ENCODE measurements at places on chromosomes 3 and 15.

- DNase-seq, result no peak
Measured at GRCh38 chr3:24483873-24484272, 10.8 kb downstream of the THRB start.

DNA sequence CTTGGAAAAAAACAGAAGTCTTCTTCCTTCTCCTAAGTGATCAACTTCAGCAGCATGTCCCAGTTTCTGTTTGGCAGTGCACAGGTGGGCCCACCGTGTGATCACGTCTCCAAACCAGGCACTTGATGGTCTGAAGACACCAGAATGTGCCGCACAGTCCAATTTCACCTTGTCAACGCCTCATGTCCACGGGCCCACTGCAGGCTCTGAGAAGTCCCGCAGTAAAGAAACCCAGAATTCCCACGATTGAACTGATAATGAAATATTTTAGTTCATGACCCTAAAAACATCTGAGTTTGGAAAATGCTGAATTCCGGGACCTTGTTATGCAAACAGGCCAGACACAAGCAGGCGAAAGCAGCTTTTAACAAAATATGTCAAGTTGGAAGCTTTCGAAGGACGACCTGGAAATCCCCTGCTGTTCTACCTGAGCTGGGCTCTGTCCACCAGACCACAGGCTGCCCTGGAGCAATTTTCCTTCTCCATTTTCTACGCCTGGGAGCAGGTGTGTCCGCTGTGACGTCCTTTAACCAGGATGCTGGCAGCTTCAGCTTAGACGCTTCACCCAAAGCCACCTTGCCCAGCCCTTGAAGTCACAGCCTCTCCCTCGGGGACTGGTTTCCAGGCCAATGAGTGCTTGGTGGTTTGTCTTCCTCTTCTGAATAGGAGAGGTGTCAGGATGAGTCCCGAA, 167.8 kb upstream of the IQSEC1 start:
- no peak for DNase-seq

DNA sequence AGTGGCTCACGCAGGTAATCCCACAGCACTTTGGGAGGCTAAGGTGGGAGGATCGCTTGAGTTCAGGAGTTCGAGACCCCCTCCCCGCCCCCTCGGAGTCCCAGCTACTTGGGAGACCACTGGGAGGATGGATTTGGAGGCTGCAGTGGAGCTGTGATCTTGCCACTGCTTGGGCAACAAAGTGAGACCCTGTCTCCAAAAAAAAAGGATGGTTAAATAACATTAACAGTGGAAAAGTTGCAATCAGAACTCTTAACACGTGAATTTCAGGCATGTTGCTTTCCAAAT, 1.4 kb upstream of the TMEM87A start:
- no peak for DNase-seq

DNA sequence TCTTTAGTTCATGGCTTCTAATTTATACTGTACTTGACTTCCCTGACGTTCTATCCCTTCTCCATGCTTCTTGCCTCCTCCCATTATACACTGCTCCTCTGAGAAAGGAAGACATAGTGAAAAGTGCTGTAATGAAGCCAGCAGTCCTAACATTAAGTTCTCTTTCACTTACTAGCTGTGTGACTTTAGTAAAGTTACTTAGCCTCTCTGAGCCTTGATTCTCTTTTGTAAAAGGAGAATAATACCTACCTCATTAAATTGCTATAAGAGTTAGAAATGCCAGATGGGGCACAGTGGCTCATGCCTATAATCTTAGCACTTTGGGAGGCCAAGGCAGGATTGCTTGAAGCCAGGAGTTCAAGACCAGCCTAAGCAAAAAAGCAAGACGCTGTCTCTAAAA, 18.8 kb upstream of the IGF2BP2 start:
- no peak for DNase-seq

DNA sequence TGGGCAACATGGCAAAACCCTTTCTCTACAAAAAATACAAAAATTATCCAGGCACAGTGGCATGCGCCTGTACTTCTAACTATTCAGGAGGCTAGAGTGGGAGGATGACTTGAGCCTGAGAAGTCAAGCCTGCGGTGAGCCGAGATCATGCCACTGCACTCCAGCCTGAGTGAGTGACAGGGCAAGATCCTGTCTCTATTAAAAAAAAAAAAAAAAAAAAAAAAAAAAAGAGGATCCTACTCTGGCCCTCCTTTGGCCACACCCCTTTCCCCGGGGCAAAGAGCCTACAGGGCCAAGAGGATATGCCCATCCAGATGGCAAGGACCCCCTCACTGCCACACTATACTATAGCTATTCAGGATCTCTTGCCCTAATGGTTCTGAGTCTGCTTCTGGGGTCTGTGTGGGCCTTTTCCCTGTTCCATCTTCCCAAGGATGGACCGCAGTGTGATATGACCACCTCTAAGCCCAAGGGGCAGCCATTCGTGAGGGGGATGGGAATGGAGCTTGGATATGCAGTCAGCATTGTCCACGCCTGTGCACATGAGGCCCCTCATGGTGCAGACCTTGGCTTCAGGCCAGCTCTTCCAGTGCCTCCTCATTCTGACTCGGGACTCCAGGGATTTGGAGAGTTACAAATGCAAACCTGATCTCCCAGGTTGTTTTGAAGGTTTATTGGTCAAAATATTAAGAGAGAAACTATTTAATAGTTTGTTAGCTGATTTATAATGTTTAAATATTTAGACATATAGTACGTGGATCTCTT, 7.3 kb downstream of the TYRO3 start:
- DNase-seq, result peak; percentile 78

GRCh38 chr3:141812586-141812985, 49.4 kb downstream of the GRK7 start:
- DNase-seq, result no peak

DNA sequence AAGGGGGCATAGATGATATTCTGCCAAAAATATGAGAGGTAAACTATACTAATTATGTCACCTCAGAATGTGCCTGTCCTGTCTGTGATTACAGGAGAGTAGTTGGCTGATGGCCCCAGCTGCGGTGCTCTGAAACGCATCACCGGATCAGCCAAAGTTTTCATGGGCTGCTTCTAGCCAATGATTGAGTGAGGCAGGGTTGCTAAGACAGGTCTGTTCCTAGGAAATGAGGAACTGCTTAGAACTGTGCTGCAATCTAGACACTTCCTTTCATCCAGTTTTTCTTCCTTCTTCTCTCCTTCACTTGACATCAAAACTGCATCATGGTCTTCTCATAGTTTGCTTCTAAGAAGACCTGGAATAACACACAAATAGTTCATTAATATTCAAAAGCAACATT, 124.0 kb downstream of the KCNH8 start:
- no peak for DNase-seq

DNA sequence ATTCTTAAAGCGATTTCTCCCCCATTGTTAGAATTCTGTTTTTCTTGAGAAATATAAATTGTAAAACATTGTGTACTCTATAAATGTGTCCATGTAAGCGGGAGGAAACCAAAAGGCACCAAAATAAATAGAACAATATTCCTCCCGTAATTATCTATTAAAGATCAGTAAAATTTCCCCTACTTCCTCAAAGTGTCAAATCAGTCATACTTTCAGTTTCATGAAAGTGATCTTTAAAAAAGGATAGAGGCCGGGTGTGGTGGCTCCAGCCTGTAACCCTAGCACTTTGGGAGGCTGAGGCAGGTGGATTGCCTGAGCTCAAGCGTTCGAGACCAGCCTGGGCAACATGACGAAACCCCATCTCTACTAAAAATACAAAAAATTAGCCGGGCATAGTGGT, 278.9 kb downstream of the MECOM start:
- DNase-seq, result no peak

DNA sequence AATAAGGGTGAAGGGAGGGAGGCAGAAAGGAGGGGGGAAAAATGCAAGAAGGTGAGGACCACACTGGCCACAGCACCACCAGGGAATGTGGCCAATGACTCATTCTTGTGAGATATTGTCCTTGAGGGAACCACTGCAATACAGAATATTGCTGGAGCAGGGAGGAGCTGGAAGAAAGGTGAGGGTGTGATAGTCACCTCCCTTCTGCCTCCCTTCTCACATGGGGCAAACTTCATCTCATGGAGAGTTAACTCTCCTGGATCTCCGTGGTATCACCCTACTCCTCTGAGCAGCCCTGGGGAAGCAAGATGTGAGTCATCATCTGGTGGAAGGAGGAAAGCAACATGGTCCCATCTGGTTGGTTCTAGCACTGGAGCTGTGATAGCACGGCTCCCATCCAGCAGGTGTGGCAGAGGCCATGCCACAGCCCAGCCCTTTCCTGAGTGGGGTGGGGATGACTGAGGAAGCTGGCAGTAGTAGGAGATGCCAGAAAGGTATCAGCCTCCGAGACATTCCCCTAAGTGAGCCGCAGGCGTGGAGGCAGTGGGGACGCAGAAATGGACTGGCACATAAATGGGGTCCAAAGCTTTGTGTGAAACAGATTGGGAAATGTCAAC, 115.9 kb upstream of the LPP start:
- no peak for DNase-seq

GRCh38 chr3:72247126-72247525, 462.2 kb upstream of the PROK2 start:
- DNase-seq, result no peak

- DNase-seq, result no peak
Measured at GRCh38 chr15:80811781-80812315, 32.7 kb downstream of the CEMIP start.

- no peak for DNase-seq
Measured at GRCh38 chr3:23376516-23377248, 173.6 kb downstream of the UBE2E2 start.

DNA sequence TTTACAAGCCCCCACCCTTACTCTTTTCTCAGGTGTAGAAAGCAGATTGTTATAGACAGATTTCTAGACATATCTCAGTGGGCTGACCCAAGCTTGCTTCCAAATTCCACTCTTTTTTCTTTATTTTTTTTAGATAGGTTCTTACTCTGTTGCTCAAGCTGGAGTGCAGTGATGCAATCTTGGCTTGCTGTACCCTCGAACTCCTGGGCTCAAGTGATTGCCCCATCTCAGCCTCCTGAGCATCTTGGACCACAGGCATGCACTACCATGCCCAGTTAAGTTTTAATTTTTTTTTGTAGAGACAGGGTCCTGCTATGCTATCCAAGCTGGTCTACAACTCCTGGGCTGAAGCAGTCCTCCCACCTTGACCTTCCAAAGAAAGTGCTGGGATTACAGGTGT, 53.5 kb upstream of the ADAMTS9 start:
- no peak for DNase-seq

GRCh38 chr15:80576519-80577090, 118.5 kb upstream of the ABHD17C start:
- DNase-seq, result no peak

DNA sequence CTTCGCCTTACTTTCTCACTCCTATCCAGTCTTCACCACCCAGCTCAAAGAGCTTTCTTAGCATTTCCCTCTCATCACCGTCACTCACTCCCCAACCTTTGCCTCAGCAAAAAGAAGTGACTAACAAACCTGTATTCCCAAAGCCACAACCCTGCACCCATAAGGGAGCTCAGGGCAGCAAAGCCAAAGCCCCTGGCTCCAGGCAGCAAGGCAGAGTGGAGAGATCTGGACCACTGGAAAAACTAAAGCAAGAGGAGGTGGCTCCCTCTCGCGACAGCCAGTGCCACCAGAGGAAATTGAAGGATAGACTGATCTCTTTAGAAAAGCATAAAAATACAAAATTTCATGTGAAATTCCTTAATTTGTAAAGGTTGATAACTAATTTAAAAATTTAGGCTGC, 25.1 kb upstream of the CDCP1 start:
- no peak for DNase-seq

GRCh38 chr3:187012609-187013051, 82.3 kb downstream of the ST6GAL1 start:
- DNase-seq, result no peak

DNA sequence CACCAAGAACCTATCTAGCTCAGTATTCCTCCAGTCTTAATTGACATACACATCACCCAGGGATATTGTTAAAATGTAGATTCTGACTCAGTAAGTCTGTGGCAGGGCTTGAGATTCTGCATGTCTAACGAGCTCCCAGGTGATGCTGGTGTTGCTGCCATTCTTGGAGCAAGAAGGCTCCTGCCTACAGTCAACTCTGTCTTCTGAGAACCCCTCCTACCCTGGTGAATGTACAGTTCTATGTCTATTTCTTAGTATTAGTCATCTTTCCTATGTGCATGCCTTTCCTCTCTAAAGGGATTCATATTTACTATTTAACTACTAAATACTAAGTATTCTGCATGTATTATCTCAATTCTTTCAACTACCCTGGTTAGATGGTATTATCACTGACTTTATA, 268.7 kb downstream of the EDEM1 start:
- DNase-seq, result no peak

DNA sequence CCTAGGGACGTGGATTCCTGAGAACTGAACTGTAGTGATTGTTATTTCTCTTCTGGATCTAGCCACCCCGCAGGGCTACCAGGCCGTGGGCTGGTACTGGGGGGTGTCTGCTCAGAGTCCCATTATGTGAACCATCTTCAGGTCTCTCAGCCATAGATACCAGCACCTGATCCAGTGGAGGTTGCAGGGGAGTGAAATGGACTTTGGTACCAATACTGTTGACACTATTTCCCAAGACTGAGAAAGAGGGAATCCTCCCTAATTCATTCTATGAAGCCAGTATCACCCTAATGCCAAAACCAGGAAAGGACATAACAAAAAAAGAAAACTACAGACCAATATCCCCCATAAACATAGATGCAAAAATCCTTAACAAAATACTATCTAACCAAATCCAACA, 237.0 kb upstream of the AGTR1 start:
- no peak for DNase-seq

- no peak for DNase-seq
Measured at GRCh38 chr3:10547413-10547812, 42.0 kb upstream of the ATP2B2 start.

GRCh38 chr3:169914321-169914720, 2.9 kb downstream of the SAMD7 start:
- DNase-seq, result peak; percentile 56

DNA sequence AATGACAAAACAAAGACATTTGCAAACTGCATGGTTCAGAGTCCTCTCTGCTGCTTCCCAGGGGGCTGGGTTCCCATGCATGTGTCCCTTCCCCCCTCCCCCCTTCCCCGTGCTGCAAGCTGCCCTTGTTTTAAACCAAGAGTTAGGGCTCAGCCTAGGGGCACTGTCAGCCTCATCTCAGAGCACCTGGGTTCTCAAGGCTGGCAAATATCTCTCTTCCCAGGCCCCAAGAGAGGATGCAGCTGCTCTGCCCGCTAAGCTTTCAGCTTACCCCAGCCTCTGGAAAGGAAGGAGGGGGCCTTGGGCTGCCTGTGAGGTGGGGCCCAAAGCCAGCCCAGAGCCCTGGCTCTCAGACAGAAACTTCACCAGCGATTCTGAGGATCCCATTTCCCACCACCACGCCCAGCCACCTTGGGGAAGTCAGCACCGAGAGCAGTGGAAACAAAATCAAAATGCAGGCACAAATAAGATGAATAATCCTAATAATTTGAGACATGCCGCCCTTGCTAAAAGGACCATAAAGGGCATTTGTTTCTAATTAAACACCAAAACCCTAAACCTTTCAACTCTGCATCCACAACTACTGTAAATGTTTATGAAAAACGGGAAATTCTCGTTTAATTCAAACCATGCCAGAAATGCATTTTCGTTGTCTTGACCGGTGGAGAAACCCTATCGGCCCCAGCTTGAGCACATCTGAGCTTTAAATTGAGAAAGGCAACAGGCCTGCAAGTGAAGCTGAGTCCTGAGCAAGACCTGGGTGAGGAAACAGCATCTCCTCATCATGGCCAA, 67.7 kb upstream of the WNT5A start:
- DNase-seq, result no peak

GRCh38 chr15:52673312-52673711, 5.9 kb downstream of the ATOSA start:
- no peak for DNase-seq

Data from BE2C (cell line).